ENCODE measurements at places on chromosomes 2 and 18.

GRCh38 chr18:34023471-34023870 lies 201.2 kb downstream of the NOL4 start:
- DNase-seq = no peak

DNA sequence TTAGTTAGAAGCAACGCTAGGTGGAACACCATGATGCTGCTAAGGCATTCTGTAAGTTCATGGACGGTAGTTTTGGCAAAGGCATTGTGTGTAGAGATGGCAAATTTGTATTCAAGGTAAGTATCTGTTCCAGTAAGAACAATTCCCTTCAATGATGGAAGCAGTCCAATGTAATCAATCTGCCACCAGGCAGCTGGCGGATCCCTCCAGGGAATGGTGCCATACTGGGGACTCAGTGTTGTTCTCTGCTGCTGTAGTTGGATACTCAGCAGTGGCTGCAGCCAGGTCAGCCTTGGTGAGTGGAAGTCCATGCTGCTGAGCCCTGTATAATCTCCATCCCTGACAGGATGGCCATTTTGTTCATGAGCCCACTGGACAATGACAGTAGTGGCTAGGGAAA lies 62.8 kb downstream of the ARL6IP6 start:
- no peak for DNase-seq

- no peak for DNase-seq
Observed at GRCh38 chr2:228876276-228876675, 394.8 kb downstream of the PID1 start.

DNA sequence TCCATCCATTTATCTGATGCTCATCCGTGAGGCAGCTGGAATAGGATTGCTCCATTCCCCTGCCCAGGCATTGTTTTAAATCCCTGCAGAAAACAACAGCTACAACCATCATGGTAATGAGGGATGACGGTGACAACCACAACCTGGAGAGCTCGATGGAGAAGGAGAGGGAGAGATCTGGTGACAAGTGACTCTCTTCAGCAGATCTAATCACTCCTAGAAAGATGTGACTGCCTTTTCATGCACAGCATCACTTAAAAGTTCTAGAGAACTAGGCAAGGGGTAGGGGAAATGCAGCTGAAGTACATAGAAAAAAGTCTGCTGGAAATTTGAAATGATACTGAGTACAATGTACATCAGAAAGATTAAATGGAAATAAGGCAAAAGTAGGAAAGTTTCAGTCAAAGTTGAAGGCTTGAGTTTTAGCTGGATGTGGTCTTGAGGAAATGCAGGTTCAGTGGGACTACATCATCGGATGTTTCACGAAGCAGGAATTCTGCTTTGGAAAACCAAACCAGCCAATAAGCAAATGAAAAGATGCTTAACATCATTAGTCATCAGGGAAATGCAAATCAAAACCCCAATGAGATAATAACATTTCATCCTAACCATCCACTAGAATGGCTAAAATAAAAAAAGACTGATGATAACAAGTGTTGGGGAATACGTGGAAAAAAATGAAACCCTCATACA lies 6.8 kb upstream of the ARHGAP25 start:
- no peak for DNase-seq

GRCh38 chr2:42925742-42926433 lies 133.5 kb upstream of the HAAO start:
- DNase-seq = no peak

- DNase-seq = no peak
Observed at GRCh38 chr18:62088156-62088555, 98.7 kb downstream of the PIGN start.

All from stimulated activated CD8-positive, alpha-beta memory T cell treated with anti-CD3 and anti-CD28 coated beads, Interleukin-15, amount 100 ng/mL, for 48 hours (primary cell).